ENCODE measurements at places on chromosomes 7 and 10.

DNA sequence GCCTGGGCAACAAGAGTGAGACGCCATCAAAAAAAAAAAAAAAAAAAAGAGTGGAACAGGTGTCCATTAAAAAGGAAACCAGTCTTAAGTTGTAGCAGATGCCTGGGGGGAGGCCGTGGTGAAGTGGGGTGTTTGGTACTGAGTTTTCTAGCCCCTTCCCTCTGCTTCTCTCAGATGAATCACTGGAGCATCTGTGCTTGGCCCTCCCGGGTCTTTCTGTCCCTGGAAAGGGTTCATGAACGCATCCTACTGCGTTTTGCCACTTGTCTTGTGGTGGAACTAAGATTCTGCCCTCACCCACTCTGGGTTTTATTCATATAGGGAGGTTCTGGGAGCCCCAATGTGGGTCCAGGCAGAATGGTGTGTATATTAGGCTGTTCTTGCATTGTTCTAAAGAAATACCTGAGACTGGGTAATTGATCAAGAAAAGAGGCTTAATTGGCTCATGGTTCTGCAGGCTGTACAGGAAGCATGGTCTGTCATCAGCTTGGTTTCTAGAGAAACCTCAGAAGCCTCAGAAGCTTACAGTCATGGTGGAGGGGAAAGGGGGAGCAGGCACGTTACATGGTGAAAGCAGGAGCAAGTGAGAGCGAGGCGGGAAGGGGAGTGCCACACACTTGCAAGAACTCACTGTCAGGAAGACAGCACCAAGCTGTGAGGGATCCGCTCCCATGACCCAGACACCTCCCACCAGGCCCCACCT lies 63.5 kb downstream of the CAMK1D start:
- DNase-seq, result peak; percentile 13

DNA sequence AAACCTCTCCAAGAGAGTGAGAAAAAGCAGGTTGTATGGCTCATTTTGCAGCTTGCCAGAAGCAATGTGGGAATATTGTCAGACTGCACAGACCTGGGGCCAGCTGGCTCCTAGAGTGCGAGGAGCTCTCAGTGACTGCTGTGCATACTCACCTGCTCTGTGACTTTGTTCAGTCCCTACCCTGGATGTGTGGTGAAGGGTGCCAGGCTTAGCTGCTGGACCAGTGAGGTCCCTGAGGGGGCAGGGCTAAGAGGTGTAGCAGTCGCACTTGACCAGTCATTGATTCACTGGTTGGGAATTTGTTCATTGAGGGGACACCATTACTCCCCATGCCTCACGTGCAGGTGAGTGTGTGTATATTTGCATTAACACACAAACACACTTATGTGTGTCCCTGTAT lies 60.1 kb downstream of the IKZF1 start:
- DNase-seq, result no peak

- no peak for DNase-seq
Measured at GRCh38 chr7:157650131-157650631, 313.4 kb downstream of the DNAJB6 start.

DNA sequence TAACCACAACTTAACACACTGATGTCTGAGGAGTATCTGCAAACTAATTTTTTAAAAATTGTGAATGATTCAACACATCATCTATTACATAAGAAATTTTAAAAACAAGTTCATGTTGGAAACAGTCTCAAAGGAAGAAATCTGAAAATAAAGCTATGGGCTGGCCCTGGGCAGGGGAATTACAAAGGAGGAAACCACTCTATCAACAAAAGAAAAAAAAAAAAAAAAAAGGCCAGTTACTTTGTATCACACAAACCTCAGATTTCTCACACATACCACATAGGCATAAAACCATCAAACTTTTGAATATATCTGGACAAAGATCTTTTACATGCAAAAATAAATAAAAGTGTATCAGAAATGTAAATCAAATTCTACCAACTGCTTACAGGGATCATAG lies 20.8 kb downstream of the TIAL1 start:
- peak; percentile 24 for DNase-seq

DNA sequence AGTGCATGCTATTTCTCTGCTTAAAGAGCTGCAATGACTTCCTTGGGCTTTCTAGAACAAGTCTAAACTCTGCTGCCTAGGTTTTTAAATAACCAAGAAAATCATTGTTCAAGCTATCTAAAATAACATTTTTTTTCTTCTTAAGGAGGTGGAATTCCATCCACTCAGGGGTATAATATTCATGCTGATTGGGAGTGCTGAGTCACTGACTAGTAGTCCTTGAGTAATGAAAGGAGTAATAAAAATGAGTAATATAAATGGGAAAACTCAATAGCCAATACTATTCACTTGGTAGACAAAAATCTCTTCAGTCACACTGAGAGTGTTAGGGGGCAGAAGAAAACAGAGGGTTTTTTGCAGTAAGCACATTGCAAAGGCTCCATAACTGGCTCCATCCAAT lies 72.0 kb downstream of the GFRA1 start:
- DNase-seq, result no peak

DNA sequence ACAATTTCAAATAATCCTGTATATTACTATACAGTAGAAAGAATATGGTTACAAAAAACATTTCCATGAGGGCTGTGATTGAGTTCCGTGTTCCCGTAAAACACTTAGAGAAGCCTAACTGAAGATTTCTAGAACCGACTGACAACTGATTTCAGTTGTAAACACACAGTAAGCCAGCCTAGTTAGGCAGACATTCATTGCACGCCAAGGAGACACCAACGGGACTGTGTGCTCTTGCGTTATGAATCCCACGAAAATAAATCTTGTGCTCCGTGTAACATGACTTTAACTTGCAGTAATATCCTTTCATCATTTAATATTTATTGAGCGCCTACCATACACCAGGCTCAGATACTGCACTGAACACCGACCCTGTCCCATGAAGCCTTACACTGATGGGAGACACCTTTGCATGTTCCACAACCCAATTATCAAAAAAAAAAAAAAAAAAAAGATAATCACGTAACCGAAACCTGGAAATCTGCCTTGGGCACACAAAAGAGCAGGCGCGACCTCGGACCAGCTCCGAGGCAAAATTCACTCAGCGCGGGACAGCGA lies 420 bp upstream of the KLHL7 start:
- DNase-seq, result no peak

DNA sequence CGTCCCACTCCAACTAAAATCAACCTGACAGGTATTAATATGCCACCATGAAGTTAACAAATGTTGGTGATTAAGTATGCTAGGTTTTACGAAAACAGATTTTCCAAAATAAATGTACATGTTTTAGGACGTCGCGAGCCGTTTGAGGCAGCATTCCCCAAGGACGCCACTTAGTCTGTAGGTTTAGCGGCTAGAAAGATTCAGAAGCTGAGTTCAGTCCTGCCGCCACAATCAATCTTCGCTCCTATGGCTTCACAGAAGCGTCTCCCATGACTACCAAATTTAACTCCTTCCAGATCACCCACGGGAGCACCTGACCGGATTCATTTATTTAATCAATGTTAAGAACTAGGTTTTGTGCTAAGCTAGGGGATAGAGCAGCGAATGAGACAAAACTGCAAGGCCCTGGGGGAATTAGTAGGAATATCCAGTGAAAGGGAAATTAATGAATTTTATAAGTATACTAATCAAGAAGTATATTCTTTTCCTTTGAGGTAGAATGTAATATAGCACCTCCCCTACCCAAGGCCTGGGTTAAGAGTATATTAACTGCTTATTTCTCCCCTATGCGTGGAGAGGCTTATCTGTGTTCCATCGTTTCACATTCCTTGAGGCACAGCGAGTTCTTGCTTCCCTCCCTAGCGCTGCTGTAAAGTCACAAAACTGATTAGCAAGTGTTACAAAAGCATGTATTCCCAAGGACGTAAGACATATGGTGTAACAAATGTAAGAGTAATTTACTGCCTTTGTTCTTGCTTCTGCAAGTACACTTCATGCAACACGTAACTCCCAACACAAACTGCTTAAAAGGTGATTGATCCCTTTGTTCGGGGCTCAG lies 994 bp upstream of the CYP51A1 start:
- DNase-seq, result no peak

DNA sequence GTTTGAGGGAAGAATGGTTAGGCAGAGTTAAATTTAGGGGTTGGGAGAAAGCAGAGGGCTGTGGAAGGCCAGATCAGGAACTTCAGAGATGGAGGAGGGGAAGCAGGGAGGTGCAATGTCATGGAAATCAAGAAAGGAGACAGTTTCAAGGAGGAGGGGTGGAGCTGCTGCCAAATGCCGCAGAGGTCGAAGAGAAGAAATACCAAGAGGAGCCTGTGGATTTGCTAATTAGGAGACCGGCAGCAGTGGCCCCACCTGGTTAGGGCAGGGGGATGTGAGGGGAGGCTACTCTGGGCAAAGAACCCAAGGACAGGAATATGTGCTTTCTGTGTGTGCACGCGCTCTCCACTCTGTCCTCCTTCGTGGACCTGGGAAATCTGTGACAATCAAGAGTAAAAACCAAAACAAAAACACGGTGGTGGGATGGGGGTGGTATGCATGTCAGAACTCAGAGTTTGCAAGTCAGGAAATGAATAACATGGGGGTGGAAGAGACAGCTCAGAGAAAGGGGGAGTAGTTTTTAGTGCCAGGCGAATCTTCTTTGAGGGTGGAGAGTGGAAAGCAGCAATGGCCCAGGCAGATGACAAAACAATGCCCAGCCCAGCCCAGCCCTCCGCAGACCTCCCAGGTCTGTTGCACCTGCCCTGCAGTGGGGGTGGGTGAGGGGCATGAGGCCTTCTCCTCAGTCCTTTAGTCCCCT lies 102.9 kb upstream of the PAX2 start:
- DNase-seq, result no peak

DNA sequence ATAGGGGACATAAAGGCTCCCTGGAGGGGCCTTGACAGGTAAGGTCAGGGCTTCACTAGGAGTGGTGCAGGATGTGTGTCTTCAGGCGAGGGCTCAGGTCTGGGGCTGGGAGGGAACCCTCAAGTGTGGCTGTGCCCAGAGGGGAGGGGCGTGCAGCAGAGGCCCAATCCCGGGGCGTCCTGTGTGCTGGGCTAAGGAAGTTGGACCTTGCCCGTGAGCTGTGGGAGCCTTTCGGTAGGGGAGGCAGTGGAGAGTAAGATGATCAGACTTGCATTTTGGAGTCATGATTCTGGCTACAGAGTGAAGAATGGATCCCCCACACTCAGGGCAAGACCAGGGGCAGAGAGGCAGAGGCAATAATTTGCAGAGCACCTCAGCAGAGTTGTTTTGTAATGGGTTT lies 145.4 kb downstream of the BUB3 start:
- no peak for DNase-seq

GRCh38 chr10:15364001-15364400 lies 7.1 kb downstream of the FAM171A1 start:
- no peak for DNase-seq
